ENCODE measurements at places on chromosomes 1 and 21.

- no peak for DNase-seq
Observed at GRCh38 chr1:95562230-95562629, 328.2 kb downstream of the RWDD3 start.

GRCh38 chr1:66399888-66400529 lies 133.9 kb upstream of the SGIP1 start:
- peak; percentile 37 for DNase-seq

- DNase-seq = no peak
Observed at GRCh38 chr1:247400685-247401084, 15.3 kb upstream of the NLRP3 start.

- no peak for DNase-seq
Observed at GRCh38 chr1:39896909-39897685, 4.6 kb downstream of the MYCL start.

GRCh38 chr1:226659641-226660040 lies 79.4 kb downstream of the ITPKB start:
- DNase-seq = no peak

- no peak for DNase-seq
Observed at GRCh38 chr1:194952171-194952570, 1656.1 kb downstream of the KCNT2 start.
